ACHN (cell line): ENCODE measurements at places on chromosomes 2 and 18.

DNA sequence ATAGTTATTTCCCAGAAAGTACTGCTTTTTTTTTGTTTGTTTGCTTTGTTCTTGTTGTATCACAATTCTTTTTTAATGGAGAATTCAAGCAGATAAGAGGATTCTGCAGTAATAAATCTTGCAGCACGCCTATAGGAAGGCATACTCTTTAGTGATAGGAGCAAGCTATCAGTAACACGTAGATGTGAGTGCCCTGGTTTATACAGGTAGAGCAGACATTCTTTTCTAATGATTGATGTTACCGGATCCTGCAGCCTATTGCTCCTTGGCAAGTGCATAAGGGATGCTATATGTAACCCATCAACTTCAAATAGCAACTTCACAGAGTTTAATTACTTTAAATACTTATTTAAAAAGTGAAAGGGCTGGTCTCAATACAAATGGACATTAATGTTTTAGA is 834.2 kb upstream of the GCFC2 start:
- no peak for DNase-seq

DNA sequence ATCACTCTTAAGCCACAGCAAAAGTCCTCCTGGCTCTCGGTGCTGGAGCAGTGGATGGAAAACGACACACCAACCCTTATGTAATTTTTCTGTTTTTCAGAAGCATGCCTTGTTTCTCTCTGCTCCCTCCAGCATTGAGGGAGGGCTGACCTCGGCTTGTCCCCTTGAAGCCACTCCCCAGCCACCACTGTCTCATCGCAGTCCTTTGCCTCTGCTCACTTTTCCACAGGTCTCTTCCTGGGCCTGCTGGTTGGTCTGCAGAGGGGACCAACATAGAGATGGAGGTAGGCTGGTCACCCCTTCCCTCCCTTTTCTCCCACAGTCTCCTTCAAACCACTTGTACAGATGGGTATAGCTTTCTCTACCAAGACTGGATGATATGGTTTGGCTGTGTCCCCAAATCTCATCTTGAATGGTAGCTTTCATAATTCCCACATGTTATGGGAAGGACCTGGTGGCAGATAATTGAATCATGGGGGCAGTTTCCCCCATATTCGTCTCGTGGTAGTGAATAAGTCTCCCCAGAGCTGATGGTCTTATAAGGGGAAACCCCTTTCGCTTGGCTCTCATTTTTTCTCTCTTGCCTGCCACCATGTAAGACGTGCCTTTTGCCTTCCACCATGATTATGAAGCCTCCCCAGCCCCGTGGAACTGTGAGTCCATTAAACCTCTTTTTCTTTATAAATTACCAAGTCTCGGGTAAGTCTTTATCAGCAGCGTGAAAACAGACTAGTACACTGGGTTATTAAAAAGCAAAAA is 14.3 kb upstream of the RIOK3 start:
- no peak for DNase-seq

DNA sequence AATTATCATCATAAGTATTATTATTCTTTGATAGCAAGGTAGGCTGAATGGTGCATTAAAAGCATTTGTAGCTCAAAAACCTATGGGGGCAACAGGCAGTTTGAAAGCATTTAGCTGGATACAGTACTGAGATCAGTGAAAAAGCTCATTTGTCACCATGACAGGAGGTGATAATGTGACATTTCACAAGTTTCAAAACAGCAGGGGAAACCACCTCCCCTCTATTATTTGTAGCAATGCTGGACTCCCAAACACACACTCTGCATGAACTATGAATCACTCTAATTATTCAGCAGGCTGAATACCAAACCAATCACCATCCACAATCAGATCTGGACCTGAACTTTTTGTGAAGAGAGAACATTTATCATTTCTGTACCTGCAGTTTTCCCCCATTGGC is 63.4 kb downstream of the MYO5B start:
- no peak for DNase-seq

GRCh38 chr2:152587187-152587947 is 129.9 kb downstream of the PRPF40A start:
- no peak for DNase-seq

DNA sequence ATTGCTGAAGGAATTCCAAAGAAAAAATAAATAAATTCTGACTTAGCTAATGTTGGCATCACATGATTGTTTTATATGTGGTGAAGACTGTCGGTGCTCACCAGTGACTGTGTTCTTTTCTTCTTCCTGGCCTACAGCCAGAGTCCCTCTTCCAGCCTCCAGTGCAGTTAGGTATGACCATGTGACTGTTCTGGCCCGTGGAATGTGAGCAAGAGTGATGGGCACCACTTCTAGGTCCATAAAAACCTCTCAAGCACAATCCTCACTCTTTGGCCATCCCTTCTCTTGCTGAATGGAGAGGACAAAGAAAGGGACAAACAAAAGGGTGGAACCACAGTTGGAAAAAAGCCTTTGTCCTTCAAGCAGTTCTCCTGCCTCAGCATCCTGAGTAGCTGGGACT is 39.0 kb upstream of the BMPR2 start:
- DNase-seq: no peak

- DNase-seq: no peak
Measured at GRCh38 chr2:46171996-46172546, 125.1 kb upstream of the EPAS1 start.

DNA sequence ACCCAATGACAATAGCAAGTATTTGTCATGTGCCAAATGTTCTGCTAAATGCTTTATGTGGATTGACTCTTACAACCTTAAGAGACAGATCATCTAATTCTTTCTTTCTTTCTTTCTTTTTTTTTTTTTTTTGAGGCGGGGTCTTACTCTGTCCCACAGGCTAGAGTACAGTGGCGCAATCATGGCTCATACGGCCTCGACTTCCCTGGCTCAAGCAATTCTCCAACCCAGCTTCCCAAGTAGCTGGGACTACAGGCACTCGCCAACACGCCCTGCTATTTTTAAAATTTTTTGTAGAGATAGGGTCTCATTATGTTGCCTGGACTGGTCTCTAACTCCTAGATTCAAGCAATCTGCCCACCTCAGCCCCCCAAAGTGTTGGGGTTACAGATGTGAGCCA is 21.4 kb downstream of the TMEM247 start:
- DNase-seq: no peak

GRCh38 chr2:184444217-184444616 is 154.1 kb upstream of the ZNF804A start:
- no peak for DNase-seq

GRCh38 chr2:138931284-138932256 is 151.4 kb upstream of the NXPH2 start:
- no peak for DNase-seq

DNA sequence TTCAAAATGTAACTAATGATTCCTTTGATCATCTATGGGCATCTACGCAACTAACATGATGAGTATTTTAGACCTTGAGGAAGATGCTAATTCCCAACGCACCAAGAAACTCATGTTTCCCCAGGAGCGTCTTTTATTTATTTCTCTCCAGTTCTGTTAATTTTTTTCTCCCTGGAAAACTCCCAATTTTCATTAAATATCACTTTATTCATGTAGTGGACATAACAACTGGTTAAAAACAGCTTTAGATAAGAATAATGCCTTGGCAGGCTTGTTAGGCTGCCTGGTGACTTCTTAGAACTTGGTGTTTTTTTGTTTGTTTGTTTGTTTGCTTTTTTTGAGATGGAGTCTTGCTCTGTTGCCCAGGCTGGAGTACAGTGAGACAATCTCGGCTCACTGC is 62.9 kb upstream of the ZFP36L2 start:
- DNase-seq: no peak

- no peak for DNase-seq
Measured at GRCh38 chr18:8799596-8800441, 94.5 kb downstream of the MTCL1 start.

DNA sequence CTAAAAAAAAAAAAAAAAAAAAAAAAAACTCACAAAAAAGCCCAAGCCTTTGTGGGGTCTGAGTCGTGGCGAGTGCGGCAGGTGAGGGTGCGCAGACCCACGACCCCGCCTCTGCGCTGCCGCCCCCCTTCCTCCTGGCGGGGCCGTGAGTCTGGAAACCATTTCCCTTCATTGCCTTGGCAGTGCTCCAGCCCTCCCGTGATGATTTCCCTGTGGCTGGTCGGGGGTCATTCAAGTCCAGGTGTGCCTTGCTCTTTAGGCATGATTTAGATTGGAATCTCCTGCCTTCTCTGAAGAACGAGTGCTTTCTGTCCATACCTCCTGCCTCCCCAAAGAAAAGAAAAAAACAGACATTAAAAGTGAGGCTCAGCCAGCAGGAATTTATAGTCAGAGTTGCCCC is 161.8 kb downstream of the FAM210A start:
- DNase-seq: no peak

- DNase-seq: no peak
Measured at GRCh38 chr2:20702563-20702962, 35.6 kb downstream of the GDF7 start.

- DNase-seq: no peak
Measured at GRCh38 chr2:126643431-126643830, 12.5 kb upstream of the GYPC start.

- DNase-seq: no peak
Measured at GRCh38 chr2:9462886-9463697, 11.3 kb upstream of the IAH1 start.

DNA sequence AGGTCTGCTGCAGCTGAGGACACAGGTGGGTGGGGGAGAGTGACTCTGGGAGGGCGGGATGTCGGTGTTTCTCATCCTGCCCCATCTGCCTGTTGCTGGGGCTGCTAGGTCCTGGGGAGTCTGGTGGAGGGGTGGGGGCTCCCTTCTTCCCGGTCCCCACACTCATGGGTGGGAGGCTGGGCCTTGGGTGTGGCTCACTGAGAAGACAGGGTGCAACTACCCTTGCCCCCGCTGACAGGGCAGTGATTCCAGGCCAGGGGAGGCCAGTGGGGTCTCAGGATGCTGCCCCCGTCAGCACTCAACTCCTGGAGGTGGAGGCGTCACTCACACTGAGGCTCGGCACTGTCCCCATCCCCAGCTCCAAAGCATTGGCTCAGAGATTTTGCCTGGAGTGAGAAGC is 7.7 kb upstream of the NFATC1 start:
- DNase-seq: no peak

DNA sequence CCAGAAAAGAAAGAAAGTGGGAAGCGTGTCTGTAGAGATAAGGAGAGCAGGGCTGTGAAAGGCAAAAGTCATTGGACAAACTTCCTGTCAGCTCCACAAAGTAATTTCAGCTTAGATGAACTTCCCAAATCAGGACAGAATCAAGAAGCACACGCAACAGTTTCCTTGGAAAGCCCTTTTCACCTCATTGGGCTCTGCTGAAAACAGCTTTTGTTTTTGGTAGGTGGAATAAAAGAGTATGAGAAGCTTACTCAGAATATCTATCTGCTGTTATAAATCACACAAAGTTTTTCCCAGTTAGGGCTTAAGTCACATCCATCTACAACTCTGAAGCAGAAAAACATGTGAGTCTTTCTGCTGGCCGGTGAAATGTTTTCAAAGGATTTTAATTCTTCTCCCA is 42.4 kb upstream of the EFEMP1 start:
- no peak for DNase-seq

DNA sequence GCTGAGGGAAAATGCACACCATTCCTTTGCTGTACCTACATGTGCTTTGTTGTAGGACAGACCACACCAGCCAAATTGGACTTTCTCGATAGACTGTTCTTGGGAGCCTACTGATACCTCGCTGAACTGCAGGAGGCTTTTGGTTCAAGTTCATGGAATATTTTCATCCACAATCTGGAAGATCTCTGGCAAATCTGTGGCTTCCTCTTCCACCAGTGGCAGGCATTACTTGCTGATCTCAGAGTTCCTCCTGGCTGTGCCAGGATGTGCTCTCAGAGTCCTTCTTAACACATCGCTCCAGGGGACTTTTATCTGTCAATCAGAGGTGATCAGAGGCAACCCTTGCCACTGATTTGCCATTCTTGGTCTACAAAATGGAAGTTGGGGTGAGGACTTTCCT is 87.7 kb downstream of the PTGR3 start:
- no peak for DNase-seq

- DNase-seq: no peak
Measured at GRCh38 chr2:144875290-144875969, 355.5 kb upstream of the ZEB2 start.

DNA sequence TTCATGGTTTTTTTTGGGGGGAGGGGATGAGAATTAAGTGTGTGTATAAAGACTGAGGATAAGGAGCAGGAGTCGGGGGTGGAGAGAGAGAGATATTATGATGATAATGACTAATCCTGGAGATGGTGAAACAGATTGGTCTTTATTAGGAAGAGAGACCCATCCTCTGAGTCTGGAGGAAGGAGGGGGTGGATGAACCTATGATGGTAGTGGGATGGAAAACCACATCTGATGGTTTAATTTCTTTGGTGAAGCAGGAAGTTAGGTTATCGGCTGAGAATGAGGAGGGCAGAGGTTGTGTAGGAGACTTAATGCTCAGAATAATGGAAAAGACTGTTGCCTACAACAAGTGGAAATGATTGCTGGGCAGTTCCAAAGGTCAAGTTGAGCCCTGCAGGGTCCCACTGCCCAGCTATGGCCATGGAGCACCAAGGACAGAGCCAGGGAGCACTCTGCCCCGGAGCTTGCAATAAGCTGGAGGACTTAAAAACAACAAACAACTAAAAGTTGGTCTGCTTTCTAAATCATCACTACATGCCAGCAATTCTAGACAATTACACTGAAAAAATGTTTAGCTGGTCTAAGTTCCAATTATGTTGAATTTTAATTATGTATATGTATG is 7.9 kb downstream of the SLC16A14 start:
- DNase-seq: no peak

DNA sequence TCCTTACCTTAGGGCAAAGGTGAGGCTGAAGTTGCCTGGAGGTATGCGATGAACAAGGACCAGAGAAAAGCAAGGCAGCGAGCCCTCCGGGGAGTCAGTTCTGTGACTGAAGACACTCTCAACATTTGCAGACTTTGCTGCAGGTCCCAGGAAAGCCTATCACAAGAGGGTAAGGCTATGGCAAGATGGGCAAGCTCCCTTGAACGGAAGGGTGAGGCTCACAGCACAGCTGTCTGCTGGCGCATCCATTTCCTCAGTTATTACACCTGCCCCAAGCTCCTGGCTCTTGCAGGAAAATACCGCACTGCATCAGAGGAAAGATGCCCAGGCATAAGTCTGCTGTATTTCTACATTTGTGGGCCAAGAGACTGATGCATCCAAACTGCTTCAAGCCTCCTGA is 141.4 kb downstream of the BCL11A start:
- no peak for DNase-seq

- no peak for DNase-seq
Measured at GRCh38 chr18:79314838-79315388, 80.8 kb upstream of the NFATC1 start.

- no peak for DNase-seq
Measured at GRCh38 chr2:201194097-201194496, 11.2 kb downstream of the CASP10 start.

DNA sequence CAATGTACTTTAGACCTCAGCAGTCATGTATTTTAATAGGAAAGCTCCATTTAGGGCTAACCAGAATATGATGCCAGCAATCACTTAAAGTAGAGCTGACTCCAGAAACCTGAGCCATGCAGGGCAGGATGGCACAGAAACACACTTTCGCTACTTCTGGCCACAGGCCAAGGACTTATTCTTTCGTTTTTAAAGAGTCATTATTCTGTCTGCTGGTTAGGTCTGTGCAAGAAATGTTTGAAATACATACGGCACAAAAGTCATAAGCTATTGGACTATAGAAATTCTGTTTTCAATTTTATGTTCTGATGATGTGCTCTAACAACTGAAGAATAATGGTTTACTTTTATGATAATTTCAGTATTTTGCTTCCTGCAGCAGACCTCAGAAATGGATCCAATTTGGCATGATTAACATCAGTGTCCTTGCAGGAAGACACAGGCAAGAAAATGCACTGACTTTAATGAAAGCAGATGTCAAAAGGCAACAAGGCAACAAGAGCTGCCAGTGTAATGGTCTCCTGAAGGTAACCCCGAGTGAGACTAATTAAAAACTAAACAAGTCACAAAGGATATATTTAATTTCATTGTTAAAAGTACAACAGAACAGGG is 114.4 kb upstream of the CHRNA1 start:
- DNase-seq: peak; percentile 64
